ENCODE measurements at places on chromosomes 3 and 15. TPM values are rescaled to one million over a fixed set of nuclear protein-coding genes. Genes with fewer than 3 reads are reported as not detected.

NANOGP8 gene
- total RNA-seq: not detected

MAPKBP1 gene
- total RNA-seq: 14.7 TPM

CHRNA3 gene
- under 0.01 TPM for total RNA-seq

SOX2 gene
- not detected for total RNA-seq

ABTB1 gene
- total RNA-seq: 15.1 TPM

PPM1M gene
- 19.5 TPM for total RNA-seq

IL17RE gene
- total RNA-seq: 0.72 TPM

PTPRG gene
- 45.1 TPM for total RNA-seq

LRRIQ4 gene
- total RNA-seq: 0.14 TPM

GOLGA6L9 gene
- total RNA-seq: 1.0 TPM

NRROS gene
- 2.0 TPM for total RNA-seq

OIP5 gene
- total RNA-seq: 12.3 TPM

KIF7 gene
- total RNA-seq: 12.7 TPM

GP5 gene
- under 0.01 TPM for total RNA-seq

PLCH1 gene
- total RNA-seq: 4.6 TPM

STX19 gene
- total RNA-seq: not detected

ABCC5 gene
- total RNA-seq: 16.2 TPM

DGKG gene
- 2.4 TPM for total RNA-seq

CCDC13 gene
- total RNA-seq: 0.57 TPM

CADPS gene
- 17.3 TPM for total RNA-seq

ATOSA gene
- 16.9 TPM for total RNA-seq

MYO5C gene
- total RNA-seq: under 0.01 TPM

AMIGO3 gene
- 2.1 TPM for total RNA-seq
